Activated gamma-delta T cell treated with Interleukin-2 at 50 U/mL for 16 hours (primary cell): ENCODE measurements at places on chromosomes 1 and 21.

- no peak for DNase-seq
Observed at GRCh38 chr1:11345971-11346715, 73.1 kb downstream of the UBIAD1 start.

GRCh38 chr1:169395955-169396354, 28.0 kb downstream of the BLZF1 start:
- DNase-seq: no peak

DNA sequence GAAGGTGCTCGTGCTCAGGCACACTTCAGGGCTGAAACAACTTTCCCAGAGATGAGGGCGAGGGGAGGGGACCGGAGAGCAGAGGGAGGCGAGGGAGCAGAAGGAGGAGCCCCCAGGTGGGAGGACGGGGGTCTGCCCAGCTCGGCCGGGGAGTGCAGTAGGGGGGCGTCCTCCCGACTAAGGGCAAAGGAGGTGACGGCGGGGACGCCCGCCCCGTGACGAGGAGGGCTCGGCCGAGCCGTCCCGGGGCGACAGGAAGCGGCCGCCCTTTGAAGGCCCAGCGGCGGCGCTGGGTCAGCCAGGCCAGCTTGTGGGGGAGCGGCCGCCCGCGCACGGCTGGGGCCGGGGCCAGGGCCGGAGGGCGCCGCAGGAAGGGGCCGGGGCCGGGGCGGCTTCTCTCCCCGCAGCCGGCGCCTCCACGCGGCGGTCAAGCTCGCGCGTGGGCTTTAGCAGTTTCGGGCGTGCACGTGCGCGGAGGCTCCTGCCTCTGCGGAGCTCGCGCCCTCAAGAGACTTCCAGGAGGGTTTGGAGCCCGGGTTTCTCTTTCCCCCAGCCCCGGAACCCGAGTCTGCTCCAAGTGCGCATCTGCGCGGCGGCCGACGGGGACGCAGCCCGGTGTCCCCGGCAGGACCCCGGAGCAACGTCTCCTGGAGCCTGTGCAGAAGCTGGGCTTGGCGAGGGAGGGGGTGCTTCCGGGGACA, 100.8 kb upstream of the SLC45A1 start:
- no peak for DNase-seq

DNA sequence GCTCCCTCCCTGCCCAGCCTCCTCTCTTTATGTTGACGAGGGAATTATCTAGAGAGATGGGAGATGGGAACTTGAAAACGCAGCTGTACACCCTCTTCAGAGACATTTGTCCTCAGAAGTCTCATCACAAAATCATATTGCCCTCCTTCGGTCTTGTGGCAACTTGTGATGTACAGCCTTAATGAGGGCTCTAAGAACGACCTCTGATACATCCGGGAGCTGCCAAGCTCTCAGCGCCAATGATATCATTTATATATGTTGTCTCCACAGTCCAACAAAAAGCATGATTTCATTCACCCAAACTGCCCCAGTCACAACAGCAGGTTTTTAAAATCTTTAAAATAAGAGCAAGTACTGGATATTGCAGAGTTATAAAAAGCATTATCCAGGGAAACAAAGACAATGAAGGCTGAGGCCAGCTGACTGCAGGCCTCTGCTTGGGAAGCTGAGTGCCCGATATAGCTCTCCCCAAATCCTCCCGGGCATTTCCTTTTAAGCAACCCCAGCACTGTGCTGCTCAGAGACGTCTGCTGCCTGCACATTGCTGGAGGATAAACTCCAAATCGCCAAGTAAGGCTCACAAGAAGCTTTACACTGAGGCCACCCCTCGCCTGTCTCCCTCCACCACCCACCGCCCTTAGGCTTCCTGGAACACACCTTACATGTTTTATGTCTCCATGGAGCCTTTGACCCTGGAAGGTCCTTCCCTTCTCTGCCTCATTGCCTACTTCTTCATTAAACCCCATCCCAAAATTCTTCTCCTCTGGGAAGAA, 236.1 kb downstream of the C1orf94 start:
- no peak for DNase-seq

DNA sequence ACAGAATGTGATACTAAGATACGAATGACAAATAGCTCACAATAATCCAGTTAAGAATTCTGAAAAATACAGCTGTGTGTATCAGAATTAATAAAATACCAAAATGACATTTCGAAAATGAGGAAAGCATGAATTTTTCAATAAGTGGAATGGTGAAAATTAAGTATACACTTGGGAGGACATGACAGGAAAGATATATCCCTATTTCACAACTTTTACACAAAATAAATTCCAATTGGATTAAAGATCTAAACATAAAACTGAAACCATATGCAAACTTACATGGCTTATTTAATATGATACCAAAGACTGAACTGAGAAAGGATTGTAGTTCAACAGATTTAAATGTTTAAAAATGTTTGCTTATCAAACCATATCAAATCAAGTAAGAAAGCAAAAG, 510.4 kb upstream of the ADAMTS5 start:
- no peak for DNase-seq

- DNase-seq: no peak
Observed at GRCh38 chr1:41353744-41354143, 7.5 kb upstream of the FOXO6 start.

- DNase-seq: no peak
Observed at GRCh38 chr1:233114159-233114558, 163.7 kb downstream of the NTPCR start.

DNA sequence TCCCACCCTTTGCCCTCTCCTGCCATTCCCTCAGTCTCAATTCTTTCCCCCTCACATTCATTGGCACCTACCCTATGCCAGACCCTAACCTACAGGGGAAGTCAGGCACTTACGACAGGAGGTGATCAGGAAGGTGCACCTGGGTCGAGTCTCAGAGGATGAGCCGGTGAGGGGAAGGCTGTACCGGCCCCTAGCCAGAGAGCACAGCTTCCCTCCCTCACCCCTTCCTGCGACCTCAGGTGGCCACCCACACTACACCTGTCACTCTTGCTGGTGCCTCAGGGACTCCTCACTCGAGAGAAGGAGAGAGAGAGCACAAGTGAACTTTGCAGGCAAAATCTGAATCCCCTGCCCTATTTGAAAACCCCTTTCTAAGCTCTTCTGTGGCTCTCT, 1.7 kb upstream of the MYOM3 start:
- no peak for DNase-seq

DNA sequence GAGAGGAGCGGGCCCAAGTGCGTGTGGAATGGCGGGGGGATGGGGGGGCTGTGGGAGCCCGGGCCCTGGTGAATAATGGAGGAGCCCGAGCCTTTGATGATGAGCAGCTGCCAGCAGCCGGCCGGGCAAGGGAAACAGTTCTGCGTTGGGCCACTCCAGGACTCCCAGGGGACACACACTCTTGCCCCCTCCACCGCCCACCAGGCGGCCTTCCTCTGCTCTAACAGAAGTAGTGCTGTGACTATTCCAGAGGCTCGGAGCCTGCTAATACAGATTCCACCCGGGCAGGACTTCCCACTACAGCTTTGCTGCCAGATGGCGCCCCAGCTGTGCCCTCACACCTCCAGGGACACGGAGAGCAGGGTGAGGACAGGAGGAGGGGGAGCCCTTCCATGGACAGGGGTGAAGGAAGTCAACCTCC, 48.2 kb upstream of the LRP8 start:
- peak; percentile 0 for DNase-seq

DNA sequence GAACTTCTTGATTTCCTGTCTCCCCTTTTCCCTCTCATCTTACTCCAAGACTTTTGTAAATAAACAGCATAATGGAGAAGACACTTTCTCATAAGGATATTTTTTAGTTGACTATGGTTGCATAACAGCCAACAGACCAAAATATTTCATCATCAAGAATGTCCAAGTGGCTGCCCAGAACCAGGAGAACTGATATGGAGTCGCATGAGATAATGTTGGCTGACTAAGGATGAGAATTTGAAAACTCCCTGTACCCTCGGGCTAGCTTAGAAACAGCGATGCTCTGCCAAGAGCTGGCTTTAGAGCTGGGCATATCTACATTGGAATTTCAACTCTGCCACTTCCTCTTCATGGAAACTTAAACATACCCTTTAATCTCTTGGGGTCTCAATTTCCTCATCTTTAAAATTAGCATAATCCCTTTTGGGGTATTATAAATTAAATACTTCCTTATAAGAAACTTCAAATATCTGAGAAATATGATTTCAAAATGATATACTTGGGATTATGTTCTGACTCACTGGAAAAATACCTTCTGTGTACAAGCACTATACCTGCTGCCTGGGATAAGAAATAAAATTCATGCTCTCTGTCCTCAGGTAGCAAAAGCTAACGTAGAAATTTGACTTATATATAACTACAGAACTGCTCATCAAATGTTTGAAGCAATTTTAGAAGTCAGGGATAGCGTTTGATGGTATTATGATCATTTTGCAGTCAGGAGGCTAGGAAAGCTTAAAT, 777.3 kb downstream of the LTN1 start:
- no peak for DNase-seq

DNA sequence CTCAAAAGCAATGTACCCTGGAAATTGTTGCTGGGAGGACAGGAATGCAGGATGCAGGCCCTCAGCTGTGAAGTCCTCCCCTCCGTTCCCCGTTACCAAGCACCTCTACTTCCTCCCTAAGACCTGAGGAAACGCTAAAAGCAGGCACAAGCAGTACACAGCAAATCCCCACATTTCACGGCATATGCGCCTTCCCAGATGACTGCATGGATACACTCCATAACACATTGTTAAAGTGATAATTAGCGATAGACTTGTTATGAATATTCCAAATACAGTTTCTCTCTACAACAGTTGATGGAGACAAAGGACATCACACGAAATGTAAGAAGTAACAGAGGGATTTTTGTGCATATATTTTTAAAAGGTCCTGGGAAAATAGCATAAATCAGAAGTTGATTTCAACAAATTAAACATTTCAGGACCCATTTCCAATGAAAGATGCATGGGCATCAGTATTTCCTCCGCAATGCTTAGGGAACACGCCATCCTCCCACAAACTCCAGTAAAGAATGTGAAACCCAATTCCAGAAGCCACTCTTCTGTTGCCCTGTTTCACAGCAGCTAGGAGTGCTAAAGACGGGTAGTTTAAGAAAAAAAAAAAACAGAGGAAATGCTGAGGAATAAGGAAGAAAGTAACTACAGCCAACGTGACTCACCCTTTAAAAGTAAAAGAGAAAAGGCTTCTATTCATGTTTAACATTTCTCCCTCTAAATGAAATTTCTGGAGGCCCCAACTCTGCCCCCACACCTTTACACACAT, 75.5 kb downstream of the HIVEP3 start:
- no peak for DNase-seq

DNA sequence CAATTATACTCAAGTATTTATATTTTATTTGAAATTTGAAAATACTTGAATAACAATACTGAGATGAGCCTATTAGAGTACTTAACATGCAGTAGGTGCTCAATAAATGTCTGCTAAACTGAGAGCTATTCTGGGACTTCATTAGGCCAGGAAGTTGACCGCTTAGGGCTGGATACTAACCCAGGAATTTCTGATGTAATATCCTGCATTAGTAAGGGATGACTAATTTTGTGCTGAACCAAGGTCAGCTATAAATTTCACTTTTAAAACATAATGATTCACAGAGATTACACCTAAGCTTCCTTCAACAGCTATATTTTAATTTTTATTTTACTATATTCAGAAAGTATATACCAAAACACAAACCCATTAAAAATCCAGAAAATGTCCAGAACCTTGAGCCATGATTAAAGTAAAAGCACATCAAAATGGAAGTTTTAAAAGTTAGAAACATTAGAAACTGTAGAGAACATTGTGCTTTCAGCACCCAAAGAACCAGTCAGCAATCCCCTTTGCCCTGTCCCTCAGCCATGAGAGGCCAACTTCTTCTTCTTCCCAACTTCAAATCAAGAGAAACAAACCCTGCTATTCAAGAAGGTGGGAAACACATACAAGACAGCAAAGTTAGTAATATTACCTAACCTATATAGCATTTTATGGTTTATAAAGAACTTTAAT, 35.4 kb downstream of the WNT2B start:
- DNase-seq: no peak

DNA sequence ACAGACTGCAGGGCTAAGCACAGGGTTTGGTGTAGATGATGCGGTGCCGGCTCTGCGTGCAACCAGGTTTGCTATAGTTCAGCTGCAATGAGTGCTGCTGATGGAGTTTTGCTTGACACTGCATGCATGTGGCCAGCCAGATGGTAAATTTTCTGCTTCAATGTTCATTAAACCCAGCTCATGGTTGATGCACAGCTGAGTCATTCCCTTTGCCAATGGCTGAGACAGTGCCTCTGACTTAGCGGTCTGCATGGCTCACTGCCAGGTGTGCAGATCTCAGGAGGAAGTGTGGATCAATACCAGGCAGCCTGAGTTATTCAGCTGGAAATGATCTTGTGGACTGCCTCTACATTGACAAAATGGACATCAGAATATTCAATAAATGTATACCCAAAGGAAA, 172.7 kb upstream of the ZP4 start:
- DNase-seq: no peak

DNA sequence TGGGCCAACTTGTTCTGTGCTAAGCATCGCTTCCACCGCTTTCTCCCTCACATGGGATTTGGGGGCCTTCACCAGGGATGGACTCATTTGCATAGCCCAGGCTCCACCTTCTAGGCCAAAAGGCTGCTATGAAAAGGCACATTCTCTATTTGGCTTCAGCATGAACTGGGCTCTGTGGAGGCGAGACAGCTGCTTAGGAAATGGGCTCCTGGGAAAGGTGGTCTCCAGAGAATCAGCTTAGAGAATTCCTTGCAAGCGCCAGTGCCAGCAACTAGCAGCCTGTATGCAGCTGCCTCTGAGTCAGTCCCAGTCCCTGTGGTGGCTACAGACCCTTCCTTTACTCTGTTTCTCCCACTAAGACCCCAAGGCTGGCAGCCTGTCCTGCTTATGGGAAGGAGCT, 214.5 kb downstream of the HIVEP3 start:
- DNase-seq: no peak

DNA sequence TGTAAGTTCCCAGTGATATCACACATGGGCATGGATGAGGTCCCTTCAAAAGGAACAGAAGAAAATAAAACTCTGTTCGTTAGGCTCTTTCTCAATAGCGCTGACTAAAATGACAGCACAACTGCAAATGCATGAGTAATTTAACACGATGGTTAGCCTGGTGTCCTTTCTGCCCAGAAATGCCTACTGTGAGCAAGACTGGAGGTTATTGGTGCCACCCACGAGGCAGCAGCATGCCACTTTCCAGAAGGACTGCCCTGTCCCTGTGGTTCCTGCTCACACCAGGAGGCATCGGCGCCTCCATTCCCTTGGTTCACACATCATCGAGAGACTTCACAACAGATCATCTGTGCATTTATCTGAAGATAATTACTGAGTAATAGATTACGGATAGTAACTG, 26.2 kb downstream of the VPS26C start:
- DNase-seq: no peak

DNA sequence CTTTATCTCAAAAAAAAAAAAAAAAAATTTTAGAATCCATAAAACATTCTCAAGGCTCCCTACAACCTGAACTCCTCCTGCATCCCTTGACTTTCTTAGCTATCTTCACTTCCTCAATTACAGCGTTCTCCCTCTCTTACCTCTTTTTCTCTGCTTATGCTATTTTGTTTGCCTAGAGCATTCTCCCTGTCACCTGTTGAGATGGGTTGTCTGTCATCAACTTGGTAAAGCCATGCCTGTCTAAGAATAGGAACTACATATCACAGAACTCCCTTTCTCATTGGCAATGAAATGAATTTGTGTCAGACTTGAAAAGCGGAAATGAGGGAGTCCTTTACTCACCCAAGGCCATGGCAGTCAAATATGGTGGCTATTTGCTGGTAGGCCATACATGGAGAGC, 129.6 kb upstream of the CACHD1 start:
- DNase-seq: no peak

- no peak for DNase-seq
Observed at GRCh38 chr1:203084588-203085527, 954 bp downstream of the MYOG start.

- DNase-seq: no peak
Observed at GRCh38 chr1:46506470-46507219, 17.0 kb downstream of the DMBX1 start.

- peak; percentile 48 for DNase-seq
Observed at GRCh38 chr1:223845037-223845809, 524 bp downstream of the TP53BP2 start.
